Anterior cingulate cortex (tissue), 58 donors: ENCODE measurements at places on chromosomes 13 and 19.

- no peak for DNase-seq
Measured at GRCh38 chr19:29003641-29004409, 209.1 kb downstream of the UQCRFS1 start.

GRCh38 chr19:5253406-5254110 lies 87.1 kb downstream of the PTPRS start:
- DNase-seq, result no peak

DNA sequence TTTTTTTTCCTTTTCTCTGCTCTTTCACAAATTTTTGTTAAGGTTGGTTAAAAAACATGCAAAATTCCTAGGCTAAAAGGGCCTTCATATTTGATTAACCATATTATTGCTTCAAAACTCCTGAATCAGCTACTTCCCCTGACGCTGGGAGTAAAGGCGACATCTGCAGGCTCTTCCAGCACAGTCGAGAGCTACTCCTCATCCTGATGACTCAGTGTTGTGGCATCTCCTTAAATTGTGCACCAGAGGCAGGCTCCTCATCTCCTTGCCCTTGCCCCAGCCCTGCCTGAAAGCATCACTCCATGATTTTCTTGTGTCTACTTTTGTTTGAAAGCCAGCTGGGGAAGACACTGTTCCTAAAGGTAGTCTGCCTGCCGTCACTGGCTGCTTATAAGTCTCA lies 24.5 kb upstream of the SOX1 start:
- DNase-seq, result no peak

DNA sequence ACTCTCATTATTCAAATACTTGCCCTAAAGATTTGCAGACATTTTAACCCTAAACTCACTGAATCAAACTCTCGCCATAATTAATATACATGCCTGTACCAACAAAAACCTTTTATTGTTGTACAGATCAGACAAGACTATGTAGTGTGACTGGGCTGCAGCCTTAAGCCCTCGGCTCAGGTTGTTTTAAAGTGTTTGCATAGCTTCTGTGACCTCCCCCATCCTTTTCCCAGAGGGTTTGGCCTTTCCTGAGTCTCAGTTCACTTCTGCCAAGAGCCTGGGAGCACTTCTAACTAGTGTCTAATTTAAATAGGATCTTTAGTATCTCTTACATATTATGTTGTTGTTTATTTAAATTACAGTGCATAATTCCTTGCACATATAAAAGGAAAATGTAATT lies 158.2 kb downstream of the HS6ST3 start:
- DNase-seq, result no peak

GRCh38 chr19:13861392-13861713 lies 15.6 kb upstream of the NANOS3 start:
- DNase-seq, result no peak
